ENCODE measurements at places on chromosomes 13 and 19.

DNA sequence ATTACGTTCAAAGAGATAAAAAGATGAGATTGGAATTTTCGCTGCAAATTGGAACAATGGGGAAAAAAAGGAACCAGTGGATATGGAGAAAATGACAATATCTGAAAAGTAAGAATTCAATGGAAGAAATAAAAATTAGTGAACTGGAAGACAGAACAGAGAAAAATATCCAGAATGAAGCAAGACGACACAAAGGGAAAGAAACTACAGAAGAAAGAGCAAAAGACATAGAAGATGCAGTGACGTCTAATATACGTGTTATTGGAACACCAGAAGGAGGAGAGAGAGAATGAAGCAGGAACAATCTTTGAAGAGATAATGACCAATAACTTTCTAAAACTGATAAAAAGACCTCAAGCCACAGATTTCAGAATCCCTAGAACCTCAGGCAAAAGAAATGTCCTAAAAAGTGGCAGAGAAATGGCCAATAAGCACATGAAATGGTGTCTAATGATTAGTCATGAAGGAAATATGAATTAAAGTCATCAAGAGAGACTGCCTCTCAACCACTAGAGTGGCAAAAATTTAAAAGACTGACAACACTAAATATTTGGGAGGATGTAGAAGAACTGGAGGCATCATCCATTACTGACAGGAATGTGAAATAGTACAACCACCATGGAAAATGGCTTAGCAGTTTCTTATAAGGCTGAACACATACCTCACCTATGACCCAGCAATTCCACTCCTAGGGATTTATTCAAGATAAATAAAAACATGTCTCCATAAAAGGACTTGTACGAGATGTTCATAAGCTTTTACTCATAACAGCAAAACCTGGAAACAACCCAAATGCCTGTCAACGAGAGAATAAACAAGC lies 56.5 kb downstream of the GADD45B start:
- no peak for DNase-seq

- DNase-seq: no peak
Measured at GRCh38 chr19:12767666-12768065, 7.7 kb downstream of the HOOK2 start.

- DNase-seq: no peak
Measured at GRCh38 chr13:26710166-26710565, 50.4 kb downstream of the GPR12 start.

DNA sequence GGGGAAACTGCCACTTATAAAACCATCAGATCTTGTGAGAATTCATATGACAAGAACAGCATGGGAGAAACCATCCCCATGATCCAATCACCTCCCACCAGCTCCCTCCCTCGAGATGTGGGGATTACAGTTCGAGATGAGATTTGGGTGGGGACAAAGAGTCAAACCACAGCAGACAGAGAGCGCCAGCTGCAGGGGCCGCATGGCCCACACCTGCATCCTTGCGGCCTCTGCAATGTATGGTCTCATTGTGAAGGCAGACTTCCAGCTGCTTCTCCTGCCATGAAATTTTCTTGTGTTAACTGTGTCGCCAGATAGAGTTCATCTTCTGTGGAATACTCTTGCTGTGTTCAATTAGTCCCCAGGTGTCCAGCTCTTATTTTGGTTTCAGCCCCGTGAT lies 17.3 kb upstream of the SLC15A1 start:
- no peak for DNase-seq

- DNase-seq: no peak
Measured at GRCh38 chr13:45468635-45469034, 3.9 kb downstream of the COG3 start.

- no peak for DNase-seq
Measured at GRCh38 chr13:72495681-72496080, 231.7 kb downstream of the MZT1 start.

DNA sequence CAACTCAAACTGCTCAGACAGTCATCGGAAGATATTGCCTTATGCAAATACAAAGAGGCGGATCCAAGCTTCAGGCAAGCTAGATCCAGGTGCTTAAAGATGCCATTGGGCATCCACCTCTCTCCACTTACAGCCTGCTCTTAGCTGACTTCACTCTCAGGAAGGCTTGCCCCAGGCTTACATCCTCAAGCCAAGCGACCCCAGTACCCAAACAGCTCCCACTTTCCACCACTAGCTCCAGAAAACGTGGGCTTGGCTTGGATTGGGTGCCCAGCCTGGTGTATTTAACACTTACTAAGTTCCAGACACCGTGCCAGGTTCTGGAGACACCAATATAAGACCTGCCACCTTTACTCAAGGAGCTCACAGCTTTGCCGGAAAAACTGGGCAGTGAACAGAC lies 142.1 kb upstream of the VSTM2B start:
- DNase-seq: no peak

- no peak for DNase-seq
Measured at GRCh38 chr13:49146950-49147355, 73.2 kb upstream of the MLNR start.

Data from T-helper 17 cell (primary cell).